ENCODE measurements at places on chromosomes 12 and 14.

GRCh38 chr12:114913871-114914801, 230.2 kb upstream of the TBX3 start:
- DNase-seq: no peak

GRCh38 chr12:4133029-4133428, 140.5 kb upstream of the CCND2 start:
- no peak for DNase-seq

DNA sequence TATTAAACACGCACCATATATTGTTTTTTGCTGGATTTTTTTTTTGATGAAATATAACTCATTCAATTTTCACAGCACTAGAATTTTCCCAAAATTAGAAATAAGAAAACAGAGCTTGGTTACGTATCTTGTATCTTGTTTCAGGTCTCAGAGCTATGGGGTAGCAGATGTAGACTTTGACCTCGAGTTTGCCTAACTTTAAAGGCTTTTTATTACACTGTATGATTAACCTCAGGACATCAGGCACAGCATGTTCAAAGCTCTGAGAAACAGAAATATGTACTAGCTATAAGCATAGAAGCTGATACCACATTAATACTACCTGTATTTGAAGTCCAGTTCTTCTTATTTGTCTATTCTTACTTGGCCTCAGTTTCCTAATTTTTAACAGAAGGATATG, 171.9 kb upstream of the KITLG start:
- no peak for DNase-seq

- no peak for DNase-seq
Measured at GRCh38 chr14:78697341-78697740, 527.2 kb downstream of the NRXN3 start.

DNA sequence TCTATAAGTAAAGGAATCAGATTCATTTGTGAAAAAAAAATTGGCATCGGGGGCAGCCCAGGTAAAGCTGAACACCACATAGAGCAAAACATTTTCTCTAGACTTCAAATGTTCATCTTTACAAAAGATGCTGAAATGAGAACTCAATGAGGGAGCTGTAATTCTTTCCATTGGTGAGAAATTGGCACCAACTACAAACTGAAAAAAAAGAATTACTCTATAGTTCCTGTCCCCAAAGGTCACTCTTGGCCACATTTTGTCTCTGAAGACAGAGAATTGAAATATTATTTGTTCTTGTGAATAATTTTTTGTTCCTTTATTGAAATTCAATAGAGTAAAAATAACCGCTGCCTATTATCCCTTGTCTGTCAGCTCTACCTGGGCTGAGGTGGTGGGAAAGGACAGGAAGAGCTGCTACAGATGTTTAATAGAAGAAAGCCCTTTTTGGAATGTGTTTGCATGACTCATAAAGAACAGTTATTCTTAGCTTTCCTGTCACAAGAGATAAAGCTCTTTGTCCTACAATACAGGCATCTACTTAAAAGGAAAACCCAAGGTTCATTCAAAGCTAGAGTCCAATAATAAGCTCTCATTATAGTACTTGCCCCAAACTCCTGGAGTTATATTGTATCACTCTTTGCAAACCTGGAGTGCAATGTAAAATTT, 380.1 kb upstream of the KITLG start:
- no peak for DNase-seq

- no peak for DNase-seq
Measured at GRCh38 chr12:51827925-51828818, 20.3 kb downstream of the FIGNL2 start.

- DNase-seq: no peak
Measured at GRCh38 chr12:124695861-124696260, 128.4 kb upstream of the NCOR2 start.

- DNase-seq: no peak
Measured at GRCh38 chr12:40971911-40972310, 216.2 kb upstream of the PDZRN4 start.

DNA sequence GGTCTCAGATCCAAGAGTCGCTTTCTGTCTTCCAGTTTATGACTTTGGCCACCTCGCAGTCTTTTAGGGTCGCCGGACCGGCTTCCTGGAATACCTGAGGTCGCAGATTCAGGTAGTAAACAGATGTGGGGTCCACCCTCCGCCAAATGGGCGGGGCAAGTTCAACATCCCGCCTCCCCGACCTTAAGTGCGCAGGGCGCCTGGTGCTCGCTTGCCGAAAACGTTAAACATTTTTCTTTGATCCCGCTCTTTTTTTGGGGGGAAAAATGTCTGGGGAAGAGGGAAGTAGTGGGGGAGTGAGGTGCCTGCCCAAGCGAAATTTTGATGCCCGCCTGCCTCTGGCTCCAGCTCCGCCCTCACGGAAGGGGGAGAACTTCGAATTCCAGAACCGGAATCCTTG, 73.9 kb upstream of the TBX5 start:
- no peak for DNase-seq

All from amygdala (tissue), 56 donors.